Cortex of kidney (tissue), 1 donor: ENCODE measurements at places on chromosomes 7 and 10.

- no peak for DNase-seq
Observed at GRCh38 chr7:106288263-106288662, 3.5 kb upstream of the NAMPT start.

DNA sequence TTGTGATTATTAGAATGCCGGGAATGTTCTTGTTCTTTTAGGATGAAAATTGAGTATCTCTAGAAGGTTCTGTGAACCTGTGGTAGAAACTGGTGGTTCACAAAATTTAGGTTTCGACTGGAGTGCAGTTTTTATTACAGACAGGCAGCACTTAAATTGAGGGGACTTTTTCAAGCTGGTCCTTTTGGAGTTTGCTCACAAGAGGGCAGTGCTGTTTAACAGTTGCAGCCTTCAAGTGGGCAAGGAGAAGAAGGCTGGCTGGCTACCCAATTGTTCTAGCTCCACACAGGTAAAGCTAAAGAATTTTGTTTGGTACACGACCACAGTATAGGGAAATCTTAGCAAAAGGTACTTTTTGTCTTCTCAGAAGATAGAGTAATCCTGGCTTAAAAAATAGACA lies 233.6 kb downstream of the SNX13 start:
- no peak for DNase-seq

- DNase-seq, result no peak
Observed at GRCh38 chr7:123746931-123747488, 1.8 kb downstream of the WASL start.

- no peak for DNase-seq
Observed at GRCh38 chr7:155796381-155797261, 15.6 kb downstream of the SHH start.

DNA sequence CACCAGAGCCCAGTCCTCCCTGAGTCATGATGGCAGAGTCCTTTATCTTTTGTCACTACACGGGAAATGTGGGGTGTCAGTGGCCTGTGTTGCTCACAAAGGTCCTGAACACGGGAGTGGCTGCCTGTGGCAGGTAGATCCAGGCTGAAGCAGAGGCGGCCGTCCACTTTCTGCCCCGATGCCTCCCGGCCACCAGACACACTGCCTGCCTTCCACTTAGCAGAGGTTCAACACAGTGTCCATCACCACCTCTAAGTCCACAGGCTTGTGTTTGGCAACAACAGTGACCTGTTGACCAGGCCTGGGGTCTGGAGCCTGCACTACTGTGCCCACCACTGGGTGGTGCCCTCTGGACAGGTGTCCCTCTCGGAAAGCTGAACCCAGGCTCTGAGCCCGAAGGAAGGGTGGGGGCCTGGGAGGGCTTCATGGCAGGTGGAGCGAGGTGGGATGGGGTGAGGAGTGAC lies 49.9 kb upstream of the CAMK2B start:
- DNase-seq, result no peak

DNA sequence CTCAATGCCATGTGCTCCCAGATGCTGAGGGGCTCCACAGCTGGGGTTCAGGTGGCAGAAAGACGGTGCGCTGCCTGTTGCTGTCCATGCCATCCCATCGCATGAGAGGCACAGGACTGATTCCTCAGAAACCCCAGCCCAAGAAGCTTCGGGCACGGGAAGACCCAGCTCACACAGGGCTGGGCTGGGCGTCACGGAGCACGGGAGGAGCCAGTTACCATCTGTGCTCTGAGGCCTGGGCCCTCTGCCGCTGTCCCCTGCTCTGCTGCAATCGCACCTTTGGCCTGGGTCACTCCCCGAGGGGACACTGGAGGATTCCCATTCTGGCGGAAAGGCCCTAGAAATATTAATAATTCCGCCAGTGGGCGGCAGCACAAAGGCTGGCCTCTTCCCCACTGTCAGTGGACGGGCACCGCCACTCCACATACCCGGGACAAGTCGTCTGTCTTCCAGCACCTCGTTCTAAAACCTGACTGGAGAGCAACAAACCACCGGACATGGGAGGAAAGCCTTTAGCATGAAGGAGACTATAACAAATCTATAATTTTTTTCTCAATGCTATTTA lies 92.1 kb downstream of the PIP4K2A start:
- DNase-seq, result no peak

GRCh38 chr7:153902862-153903261 lies 149.3 kb upstream of the DPP6 start:
- DNase-seq, result no peak

DNA sequence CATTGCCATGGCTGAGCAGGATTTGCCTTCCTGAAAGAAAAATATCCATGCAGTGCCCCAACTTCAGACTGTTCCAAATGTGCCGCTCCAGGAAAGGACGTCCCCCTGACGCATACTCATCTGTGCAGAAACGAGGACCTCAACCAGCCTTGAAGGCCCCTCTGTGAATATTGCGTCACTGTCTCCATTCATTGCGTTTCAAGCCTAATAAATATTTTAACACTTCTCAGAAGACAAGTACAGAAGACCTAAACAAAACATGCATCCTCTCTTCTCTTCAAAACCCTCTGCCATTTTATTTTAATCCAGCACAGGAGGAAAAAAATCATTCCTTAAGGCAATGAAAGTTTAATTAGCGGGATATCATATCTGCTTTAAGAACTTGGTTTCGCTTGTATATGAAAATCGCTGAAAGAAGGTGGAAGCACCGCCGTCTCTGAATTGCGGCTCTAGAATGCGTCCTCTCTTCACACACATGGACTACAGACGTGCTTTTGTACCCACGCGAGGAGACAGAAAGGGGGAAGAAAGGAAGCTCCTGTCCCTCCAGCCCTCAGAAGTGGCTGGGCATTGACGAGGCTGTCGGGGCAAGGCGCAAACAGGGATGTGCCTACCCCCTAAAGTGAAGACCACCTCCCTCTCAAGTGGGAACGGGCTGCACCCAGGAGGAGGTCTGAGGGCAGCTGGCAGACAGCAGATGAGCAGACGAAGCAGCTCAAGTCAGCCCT lies 36.8 kb downstream of the RGS10 start:
- no peak for DNase-seq

- no peak for DNase-seq
Observed at GRCh38 chr7:129781928-129782817, 170.6 kb downstream of the UBE2H start.

GRCh38 chr10:128305601-128306345 lies 179.6 kb upstream of the MKI67 start:
- DNase-seq, result no peak

DNA sequence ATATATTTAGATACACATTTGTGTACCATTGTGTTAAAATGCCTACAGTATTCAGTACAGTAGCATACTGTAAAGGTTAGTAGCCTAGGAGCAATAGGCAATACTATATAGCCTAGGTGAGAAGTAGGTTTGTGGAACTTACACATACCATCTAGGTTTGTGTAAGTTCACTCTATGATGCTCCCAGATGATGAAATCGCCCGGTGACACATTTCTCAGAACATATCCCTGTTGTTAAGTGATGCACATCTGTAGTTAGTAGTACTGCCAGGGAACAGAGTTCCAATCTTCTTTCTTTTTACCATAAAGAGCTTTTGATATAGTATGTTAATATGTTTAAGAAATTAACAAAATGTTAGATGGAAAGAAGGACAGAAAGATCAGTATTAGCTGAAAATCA lies 138.2 kb downstream of the SNX13 start:
- no peak for DNase-seq
